NCI-H2081 (cell line): ENCODE measurements at places on chromosomes 2 and 18.
A peak's percentile ranks its signal among the peaks of the same experiment; 100 is the strongest.

DNA sequence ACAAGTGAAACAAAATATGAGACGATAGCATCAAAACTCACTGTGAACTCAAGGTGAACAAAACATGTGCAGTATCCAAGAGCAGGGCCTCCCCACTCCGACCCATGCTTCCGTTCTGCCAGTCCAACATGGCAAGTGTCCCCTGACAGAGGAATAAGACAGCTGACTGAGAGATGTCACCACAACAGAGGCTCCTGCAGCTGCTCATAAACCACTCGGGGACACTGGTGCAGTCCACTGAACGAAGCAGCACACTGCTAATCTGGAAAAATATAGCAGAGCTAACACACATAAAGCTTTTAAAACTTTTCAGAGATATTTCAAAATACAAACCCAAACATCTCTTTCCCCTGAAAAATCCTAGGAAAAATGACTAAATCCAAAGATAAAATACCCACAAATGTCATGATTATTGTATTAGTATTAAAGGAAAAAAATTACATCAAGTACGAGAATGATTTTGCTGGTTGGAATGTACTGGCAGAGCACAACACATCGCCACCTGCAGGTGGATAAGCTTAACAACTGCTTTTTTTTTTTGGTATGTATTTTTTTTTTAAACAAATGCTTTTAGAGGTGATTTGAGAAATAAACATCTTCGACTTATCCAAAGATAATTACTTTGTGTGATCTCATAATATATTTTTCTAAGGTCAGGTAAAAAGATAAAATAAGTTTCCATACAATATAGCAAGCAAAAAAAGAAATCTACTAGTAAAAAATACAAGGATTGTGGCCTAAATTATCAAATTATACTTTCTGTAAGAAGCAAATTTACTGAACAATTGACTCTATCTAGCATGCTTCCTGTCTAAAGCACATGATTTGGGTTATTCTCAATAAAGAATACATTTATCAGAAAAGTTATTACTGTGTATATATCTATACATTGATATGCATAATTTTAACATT lies 18.6 kb downstream of the THADA start:
- DNase-seq = peak; percentile 21

- no peak for DNase-seq
These were observed 47.6 kb downstream of the PLB1 start for GRCh38 chr2:28543316-28544035.

- no peak for DNase-seq
These were observed 1.2 kb downstream of the ANKRD23 start for GRCh38 chr2:96842600-96842999.

DNA sequence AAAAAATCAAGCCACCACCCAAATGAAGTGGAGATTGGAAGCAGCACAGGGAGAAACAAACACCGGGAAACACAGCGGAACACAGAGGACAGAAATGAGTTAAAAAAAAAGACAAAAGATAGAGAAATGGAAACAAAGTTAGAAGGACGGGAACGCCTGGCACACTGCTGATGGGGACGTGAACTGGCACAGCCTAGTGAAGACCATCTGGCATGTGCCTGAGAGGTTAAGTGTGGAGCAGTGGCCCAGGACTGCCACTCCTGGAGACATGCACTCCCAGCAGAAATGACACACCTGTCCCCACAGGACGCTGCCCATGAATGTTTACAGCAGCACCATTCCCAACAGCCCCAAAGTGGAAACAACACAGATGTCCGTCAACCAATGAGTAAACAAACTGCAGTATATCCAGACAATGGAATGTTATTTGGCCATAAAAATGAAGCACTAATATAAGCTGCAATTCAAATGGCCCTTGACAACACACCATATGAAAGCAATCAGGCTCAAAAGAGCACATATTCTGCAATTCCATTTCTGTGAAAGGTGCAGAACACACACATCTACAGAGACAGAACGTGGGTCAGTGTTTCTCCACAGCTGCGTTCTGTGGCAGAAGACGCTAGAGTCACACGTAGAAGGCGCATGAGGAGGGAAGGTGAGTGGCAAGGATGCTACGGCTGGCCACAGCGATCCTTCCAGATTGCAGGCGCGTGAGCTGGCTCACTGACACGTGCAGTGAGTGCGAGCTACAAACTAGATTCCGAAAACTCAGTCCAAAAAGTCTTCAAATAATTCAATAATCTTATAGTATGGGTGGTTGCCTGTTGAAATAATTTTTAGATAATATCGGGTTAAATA lies 24.6 kb downstream of the THAP4 start:
- DNase-seq = peak; percentile 11

- no peak for DNase-seq
These were observed 64.7 kb upstream of the TLK1 start for GRCh38 chr2:171225302-171225980.

DNA sequence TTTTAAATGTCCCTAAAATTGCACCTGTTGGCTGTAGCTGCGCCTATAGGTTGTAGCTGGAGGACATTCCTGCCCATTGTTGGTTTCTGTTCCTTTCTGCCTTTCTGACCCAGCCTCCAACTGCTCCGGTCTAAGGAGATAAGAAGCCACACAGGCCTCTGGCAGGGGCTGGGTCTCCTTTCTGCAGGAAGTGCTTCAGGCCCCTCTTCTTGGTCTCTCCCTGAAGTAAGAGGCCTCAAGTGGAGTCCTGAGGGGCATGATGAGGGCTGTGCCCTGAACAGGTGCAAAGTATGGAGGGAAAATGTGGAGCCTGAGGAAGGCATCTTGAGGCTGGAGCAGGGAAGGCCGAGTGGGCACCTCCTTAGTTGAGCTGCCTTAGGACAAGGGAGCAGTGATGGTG lies 10.4 kb upstream of the SFTPB start:
- no peak for DNase-seq

- DNase-seq = peak; percentile 70
These were observed 35.0 kb upstream of the PSMD14 start for GRCh38 chr2:161273038-161273760.

DNA sequence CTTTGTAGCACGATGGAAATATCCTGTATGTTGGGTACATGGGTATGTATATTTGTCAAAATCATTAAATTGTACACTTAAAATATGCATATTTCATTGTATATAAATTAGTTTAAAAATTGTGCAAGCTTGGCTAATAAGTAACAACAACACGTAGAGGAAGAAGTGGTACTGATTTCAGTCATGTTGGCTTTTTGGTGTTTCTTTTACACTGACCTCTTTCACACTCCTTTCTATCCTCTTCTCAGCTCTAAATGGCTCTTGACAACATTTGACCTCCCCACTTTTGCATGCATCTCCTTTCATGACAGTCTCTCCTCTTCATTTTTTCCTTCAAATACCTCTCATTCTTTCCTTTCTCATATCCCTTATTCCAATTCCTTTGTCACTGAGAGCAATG lies 801.4 kb upstream of the ZEB2 start:
- no peak for DNase-seq

DNA sequence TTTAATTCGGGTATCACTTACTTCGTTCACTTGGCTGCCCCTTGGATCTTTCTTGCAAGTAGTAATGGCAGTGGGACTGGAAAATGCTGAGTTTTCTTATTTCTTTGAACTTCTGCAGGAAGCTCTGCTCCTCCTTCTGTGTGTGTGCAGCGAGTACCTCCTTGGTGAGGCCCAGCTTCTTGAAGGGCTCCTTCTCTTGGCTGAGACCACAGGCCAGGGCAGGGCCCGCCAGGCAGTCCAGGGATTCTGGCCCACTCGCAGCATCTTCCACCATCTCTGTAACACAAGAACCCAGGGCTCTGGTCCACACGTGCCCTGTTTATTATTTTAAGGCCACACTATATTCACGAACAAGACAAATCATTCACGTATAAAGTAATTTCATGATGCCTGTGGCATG lies 15.8 kb upstream of the HES6 start:
- no peak for DNase-seq

DNA sequence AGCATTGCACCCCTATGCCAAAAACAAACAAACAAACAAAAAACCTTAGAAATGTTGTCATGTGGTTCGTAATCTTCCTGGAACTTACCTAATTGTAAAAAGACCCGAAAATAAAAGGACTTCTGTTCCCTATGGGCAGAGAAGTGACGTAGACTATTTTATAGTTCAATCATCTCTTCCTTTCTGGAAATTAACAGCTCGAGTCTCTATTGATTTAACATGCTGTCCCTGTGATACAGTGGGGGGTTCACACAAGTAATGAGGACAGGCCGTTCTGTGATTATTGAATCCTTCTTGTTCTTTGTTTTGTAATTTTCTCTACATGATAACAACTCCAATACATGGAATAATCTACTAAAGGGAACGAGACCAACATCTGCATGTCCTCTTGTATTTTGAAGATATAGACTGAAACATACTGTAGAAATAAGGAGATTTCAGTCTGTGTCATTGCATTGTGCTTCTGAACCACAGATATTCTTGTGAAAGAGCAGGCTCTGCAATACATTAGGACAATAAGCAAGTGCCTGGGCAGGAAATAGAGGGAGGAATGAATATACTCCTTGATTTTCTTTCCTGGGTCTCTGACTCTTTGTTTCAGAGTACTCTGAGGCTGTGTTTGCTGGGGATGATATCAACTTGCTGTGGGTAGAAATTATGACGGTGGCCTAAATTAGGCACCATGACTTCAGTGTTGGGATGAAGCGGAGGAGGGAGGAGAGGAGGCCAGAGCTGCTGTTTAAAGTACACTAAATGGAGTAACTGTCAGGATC lies 65.7 kb upstream of the PPM1B start:
- DNase-seq = no peak

DNA sequence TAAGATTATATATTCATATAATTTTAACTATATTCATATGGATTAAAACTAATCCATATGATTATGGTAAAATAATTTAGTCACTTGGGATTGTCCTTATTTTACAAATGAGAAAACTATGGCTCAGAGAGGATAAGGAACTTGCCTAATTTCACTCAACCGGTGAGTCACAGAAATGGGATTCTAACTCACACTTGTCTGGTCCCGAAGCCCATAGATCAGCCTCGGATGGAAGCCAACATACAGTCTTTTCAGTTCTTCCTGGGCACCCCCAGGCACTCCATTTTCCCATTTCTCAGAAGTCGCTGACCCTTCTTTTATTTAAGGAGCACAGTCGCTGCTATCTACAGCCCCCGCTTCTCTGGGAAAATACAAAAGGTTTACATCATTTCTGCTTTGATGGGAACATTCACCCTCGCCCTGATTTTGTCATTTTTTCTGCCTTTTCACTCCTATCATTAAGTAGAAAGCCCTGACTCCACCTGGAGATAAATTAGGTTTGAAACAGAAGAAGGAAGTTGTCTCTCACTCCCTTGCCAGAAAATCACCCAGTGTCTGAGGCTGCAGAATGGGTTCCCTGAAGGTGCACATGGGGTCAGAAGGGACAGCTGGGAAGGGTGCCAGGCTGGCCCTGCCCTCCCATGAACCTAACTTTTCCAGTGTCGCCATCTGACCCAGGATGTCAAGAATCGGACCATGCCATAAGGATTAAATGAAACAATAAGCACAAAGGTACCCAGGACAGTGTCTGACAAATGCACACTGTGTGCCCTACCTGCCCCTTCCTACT lies 36.6 kb downstream of the CYP1B1 start:
- no peak for DNase-seq

- no peak for DNase-seq
These were observed 160.0 kb downstream of the RNF152 start for GRCh38 chr18:61732854-61733253.

GRCh38 chr18:69261406-69261805 lies 139.3 kb upstream of the DOK6 start:
- no peak for DNase-seq

DNA sequence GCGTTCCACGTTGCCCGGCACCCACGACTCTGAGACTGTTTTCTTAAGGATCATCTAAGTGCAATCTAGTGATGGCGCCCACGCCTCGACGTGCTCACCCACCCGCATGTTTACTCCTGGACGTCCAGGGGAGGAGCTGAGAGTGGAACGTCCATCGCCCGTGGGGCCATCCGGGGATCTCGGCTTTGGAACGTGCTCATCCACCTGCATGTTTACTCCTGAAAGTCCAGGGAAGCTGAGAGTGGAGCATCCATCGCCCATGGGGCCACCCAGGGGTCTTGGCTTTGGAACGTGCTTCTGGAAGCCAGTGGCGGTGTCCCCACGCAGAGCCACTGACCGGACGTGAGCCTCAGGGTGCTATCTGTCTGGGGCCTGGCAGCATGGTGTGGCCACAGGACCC lies 45.6 kb upstream of the SALL3 start:
- DNase-seq = no peak

- peak; percentile 56 for DNase-seq
These were observed 77.3 kb upstream of the UPP2 start for GRCh38 chr2:158024288-158024898.

DNA sequence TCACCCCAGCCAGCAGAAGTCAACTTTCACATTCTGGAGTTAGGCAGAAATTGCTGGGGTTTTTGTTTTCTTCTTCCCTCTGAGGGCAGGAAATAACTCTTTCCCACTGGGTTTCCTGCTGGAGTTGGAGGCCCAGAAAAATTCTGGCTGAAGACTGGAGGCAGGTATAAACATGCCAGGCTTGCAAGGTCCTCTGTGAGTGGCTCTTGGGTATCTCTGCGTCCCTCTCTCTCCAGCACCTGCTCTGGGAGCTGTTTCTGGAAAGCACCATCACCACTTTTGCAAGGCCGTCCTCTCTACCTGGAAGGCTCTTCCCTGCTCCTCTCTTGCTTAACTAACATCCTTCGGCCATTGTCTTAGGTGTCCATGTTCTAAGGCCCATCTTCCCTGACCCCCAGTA lies 91.0 kb downstream of the MCFD2 start:
- no peak for DNase-seq
